Panc1 (cell line): ENCODE measurements at places on chromosomes 1 and 21.

- no peak for DNase-seq
Measured at GRCh38 chr1:29520571-29521437, 284.5 kb downstream of the PTPRU start.

GRCh38 chr1:25922971-25923552 lies 16.8 kb upstream of the STMN1 start:
- no peak for DNase-seq

DNA sequence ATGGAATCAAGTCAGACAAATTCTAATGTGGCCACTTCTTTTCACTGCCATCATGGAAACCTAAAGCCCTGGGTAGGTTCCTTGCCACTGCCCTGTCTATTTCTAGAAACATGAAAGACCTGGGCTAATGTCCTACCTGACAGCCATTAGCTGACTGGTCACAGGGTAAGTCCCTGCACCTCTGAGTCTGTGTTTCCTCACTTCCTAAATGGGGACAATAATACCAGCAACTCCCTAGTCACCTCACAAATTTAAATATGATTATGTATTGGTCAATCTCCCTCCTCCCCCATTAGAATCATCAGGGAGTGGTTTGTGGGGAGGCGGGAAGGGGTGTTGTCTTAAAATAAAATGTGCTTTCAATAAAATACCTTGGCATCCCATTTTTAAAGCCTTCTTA lies 2.2 kb downstream of the CREG1 start:
- DNase-seq: no peak

GRCh38 chr21:18340387-18340942 lies 63.1 kb downstream of the TMPRSS15 start:
- DNase-seq: no peak

GRCh38 chr1:48493970-48494769 lies 22.2 kb upstream of the SPATA6 start:
- DNase-seq: no peak

GRCh38 chr1:229572286-229572685 lies 13.8 kb upstream of the ABCB10 start:
- no peak for DNase-seq

DNA sequence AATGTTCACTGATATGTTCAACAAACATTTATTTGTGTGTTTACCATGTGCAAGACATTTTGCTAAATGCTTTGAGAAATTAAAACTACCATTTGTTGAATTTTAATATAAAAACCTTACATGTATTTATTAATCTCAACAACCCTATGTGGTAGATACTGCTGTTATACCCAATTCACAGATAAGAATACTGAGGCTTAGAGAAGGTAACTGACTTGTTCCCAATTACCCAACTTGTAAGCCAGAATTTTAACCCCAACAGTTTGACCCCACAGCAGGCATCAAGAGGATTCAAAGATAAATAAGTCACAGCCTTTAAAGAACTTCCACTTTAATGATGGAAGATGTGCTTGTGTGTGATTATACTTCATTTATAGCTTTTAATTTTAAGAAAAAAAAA lies 3.7 kb downstream of the DNAJC8 start:
- DNase-seq: no peak

DNA sequence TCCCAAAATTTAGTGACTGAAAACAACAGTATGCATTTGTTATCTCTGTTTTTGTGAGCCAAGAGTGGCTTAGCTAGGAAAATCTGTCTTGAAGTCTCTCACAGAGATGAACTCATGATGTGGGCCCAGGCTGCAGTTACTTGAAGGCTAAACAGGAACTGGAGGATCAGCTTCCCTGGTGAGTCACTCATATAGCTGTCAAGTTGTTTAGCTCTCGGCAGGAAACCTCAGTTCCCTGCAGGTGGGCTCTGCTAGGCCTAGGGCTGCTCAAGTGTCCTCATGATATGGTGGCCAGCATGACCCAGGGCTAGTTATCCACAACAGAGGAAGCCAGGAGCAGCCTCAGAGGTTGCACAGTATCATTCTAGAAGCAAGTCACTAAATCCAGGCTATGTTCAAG lies 30.2 kb upstream of the DDX59 start:
- DNase-seq: no peak

GRCh38 chr1:237975903-237976302 lies 85.2 kb upstream of the ZP4 start:
- DNase-seq: no peak

GRCh38 chr1:70503358-70503757 lies 92.3 kb downstream of the CTH start:
- no peak for DNase-seq

GRCh38 chr1:115242543-115242942 lies 95.5 kb downstream of the NGF start:
- no peak for DNase-seq

- no peak for DNase-seq
Measured at GRCh38 chr21:14926186-14926585, 138.6 kb downstream of the NRIP1 start.
